Mesenteric fat pad (tissue), 1 donor: ENCODE measurements at places on chromosomes 7 and 10.

DNA sequence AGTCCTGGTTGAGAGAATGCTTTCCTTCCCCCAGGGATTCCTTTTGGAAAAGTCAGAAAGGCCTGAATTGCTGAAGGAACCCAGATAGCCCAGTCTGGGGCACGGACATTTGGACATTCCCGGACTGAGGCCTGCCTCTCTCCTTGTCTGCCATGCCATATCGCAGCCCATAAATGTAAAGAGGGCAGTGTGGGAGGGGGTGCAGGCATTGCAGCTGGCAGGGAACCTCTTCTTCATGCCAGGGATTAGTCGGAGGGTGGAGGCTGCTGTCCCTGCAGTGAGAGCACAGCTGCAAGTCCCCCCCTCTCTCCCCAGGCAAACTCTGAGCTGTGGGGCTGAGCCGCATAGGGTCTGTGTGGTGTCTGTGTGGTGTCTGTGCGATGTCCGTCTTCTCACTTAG lies 486.0 kb upstream of the MKI67 start:
- no peak for DNase-seq

GRCh38 chr10:73785721-73786511 lies 510 bp downstream of the ZSWIM8 start:
- no peak for DNase-seq

DNA sequence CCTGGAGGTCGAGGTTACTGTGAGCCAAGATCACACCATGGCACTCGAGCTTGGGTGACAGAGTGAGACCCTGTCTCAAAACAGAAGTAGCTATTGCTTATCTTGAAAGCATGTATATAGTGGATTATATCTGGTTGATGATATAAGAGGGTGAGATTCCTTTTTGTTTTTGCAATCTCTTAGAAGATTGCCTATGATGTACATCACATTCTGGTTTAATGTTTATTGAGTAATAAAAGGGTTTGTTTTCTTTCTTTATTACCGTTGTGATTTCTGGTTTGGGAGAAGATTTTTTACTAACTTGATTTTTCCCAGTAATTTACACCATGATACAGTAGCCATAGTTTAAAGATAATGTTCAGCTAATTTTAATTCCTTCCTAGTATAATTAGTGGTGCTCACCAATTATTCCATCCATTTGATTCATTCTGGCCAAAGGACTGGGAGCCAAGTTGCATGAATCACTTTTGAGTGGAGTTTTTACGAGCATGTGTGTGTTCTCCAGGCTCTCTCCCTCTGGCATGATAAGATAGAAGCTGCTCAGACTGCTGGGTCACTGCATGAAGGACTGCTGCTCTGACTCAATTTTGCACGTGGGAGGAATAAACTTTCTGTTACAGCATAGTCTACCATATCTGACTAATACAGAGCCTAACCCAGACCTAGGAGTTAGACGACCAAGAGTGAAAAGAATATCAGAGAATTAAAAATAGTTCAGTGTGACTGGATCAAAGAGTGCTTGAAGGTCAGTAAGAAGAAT lies 13.5 kb upstream of the TSPAN13 start:
- no peak for DNase-seq

- DNase-seq = no peak
Measured at GRCh38 chr10:51301644-51302043, 227.4 kb downstream of the PRKG1 start.

- no peak for DNase-seq
Measured at GRCh38 chr7:968205-969105, 6.9 kb downstream of the COX19 start.

DNA sequence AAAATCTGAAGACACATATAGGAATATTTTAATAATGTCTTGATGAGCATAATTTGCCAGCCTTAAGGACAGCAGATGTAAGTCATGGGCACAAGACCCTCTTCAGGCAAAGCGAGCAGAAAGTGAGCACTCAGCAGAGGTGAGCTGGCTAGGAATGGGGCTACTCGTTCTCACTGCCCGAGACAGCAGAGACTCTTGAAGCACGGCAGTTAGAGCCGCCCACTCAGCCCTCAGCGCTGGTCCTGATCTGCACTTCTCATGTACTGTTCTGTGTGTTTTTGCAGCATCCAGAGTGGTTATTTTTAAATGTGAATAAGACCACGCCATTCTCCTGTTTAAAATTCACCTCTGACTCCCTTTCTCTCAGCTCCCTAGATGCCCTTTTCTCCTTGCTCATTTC lies 65.3 kb downstream of the GFRA1 start:
- no peak for DNase-seq

GRCh38 chr7:16299853-16300252 lies 121.5 kb downstream of the CRPPA start:
- no peak for DNase-seq
